Fibroblast of lung (primary cell): ENCODE measurements at places on chromosomes 4 and X. TPM values are rescaled to one million over a fixed set of nuclear protein-coding genes. Genes with fewer than 3 reads are reported as not detected.

GRCh38 chr4:77188498-77189220, 31.7 kb downstream of the CCNG2 start:
- H3K4me1 ChIP-seq: no peaks in the 10 kb centered on the region
- DNase-seq: no peak
- H3K27me3 ChIP-seq: peaks cover 6% of the 10 kb centered on the region
- no peak overlapping the region for H3K27ac ChIP-seq
- H3K4me3 ChIP-seq: no peak overlapping the region

DNA sequence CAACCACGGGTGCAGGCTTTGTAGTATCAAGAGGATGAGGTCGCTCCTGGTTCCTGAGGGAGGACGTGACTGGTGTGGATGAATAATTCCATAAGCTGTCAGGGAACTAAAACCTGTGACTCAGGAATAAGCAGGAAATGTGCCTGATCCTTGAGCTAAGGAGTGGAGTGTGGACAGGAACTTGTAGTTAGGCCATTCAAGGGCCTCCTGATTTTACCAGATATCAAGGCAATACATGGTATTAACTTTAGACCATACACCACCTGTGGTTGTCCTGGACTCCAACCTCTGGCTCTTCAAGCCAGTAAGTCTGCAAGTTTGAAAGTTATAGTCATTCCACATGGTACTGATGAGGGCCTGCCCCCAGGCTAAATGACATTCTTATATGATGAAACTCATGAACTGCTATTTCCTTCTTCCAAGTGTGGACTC, 12.1 kb upstream of the ING2 start:
- H3K27me3 ChIP-seq: no peaks in the 10 kb centered on the region
- no peaks in the 10 kb centered on the region for H3K36me3 ChIP-seq
- H3K27ac ChIP-seq: no peak overlapping the region

GRCh38 chr4:71614621-71615020, 169.3 kb downstream of the GC start:
- DNase-seq: no peak
- H3K27me3 ChIP-seq: no peaks in the 10 kb centered on the region
- H3K27ac ChIP-seq: no peak overlapping the region
- H3K4me3 ChIP-seq: no peak overlapping the region
- H3K36me3 ChIP-seq: no peaks in the 10 kb centered on the region
- H3K4me1 ChIP-seq: no peaks in the 10 kb centered on the region

GRCh38 chr4:139282065-139282720, 2.2 kb upstream of the MGARP start:
- no peak overlapping the region for H3K27ac ChIP-seq
- no peaks in the 10 kb centered on the region for H3K4me1 ChIP-seq

DNA sequence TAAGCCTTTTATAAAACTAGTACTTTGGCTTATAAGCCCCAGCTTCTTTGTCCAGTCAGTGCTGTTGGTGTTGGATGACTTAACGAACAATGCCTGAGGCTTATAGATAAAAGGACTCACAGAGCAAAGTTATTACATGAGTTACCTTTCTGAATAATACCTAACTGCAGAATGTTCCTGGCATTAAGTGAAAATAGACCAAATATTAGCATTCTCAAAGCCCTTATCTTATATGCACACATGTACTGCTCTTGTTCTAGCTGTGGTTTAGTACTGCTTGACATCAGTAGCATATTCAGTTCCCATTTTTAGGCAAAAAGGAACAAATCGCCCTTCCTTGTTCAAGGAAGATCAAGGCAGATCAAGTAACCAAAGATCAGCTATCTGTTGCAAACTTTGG, 131.6 kb downstream of the ZNF330 start:
- no peaks in the 10 kb centered on the region for H3K4me1 ChIP-seq
- H3K4me3 ChIP-seq: no peak overlapping the region
- no peak for DNase-seq
- no peaks in the 10 kb centered on the region for H3K36me3 ChIP-seq
- no peaks in the 10 kb centered on the region for H3K27me3 ChIP-seq

CLDN34 gene
- total RNA-seq: not detected in 2 replicates

CFI gene
- total RNA-seq: 10.2 and 36.0 TPM in 2 replicates

CT45A10 gene
- total RNA-seq: not detected in 2 replicates
